Liver (tissue), 10 donors: ENCODE measurements at places on chromosomes 1 and 21. TPM values are rescaled to one million over a fixed set of nuclear protein-coding genes. Genes with fewer than 3 reads are reported as not detected.
A peak's percentile ranks its signal among the peaks of the same experiment; 100 is the strongest.

RAP1A gene
- total RNA-seq = 31.4 TPM

ENAH gene
- total RNA-seq = 3.2 TPM

DNA sequence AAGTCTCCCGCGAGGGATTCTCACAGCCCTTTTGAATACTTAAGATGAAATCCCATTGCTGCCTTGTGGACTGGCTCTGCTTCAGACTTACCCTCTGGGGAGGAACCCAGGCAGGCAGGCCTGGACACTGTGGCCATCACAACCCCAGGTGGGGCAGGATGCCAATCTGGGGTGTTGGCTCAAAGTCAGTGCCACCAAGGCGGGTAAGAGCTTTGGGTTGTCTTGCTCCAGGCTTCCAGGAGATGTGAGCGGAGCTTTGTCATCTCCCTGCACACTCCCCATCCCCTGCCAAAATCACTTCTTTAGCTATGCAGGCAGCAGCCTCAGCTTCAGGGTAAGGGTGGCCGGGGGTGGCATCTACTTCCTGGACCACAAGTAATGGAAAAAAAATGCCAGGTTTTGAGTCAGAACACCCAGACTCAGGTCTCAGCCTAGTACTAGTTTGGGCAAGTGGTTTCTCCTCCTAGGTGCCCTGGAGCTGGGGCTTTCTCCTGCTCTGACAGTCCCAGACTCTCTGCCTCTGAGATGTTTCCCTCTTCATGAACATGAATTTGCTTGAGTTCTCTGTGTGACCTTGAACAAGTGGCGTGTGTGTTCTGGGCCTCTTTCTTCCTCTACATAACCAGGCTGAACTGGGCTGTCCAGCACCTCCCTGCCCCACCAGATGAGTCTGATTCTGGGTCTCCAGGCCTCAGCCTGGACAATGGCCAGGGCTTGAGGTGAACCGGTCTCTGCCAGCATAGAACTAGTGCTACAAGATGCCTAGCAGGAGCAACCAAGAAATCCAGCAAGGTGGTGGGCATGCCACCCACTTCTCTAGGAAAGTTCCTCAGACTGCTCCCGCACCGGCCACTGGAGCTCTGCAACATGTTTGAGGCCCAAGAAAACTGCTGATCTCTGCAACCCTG is 65.4 kb downstream of the VWA5B1 start:
- no peak for DNase-seq
- no peaks in the 10 kb centered on the region for H3K36me3 ChIP-seq
- peaks cover 13% of the 10 kb centered on the region for H3K4me1 ChIP-seq
- H3K27ac ChIP-seq = no peak overlapping the region

GRCh38 chr1:235767795-235768194 is 98.9 kb downstream of the LYST start:
- no peaks in the 10 kb centered on the region for H3K27me3 ChIP-seq
- H3K4me1 ChIP-seq = no peaks in the 10 kb centered on the region
- DNase-seq = no peak
- no peak overlapping the region for H3K27ac ChIP-seq
- H3K36me3 ChIP-seq = peaks cover 11% of the 10 kb centered on the region

GRCh38 chr1:29508458-29509107 is 272.3 kb downstream of the PTPRU start:
- H3K4me1 ChIP-seq = no peaks in the 10 kb centered on the region
- peak; percentile 14 for DNase-seq
- H3K27me3 ChIP-seq = no peaks in the 10 kb centered on the region
- no peaks in the 10 kb centered on the region for H3K36me3 ChIP-seq

DNA sequence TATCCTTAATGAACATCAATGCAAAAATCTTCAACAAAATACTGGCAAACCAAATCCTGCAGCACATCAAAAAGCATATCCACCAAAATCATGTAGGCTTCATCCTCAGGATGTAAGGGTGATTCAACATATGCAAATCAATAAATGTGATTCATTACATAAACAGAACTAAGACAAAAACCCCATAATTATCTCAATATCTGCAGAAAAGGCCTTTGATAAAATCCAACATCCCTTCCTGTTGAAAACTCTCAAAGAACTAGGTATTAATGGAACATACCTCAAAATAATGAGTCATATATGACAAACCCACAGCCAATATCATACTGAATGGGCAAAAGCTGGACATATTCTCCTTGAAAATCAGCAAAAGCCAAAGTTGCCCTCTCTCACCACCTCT is 54.6 kb upstream of the DEPDC1 start:
- H3K4me3 ChIP-seq = no peak overlapping the region
- H3K36me3 ChIP-seq = no peaks in the 10 kb centered on the region
- DNase-seq = no peak
- no peak overlapping the region for H3K27ac ChIP-seq
- H3K4me1 ChIP-seq = no peaks in the 10 kb centered on the region

CELA3B gene
- not detected for total RNA-seq

- H3K4me3 ChIP-seq = no peak overlapping the region
- peaks cover 11% of the 10 kb centered on the region for H3K4me1 ChIP-seq
- no peak overlapping the region for H3K27ac ChIP-seq
- no peaks in the 10 kb centered on the region for H3K36me3 ChIP-seq
Measured at GRCh38 chr21:41950941-41951351, 2.9 kb downstream of the C2CD2 start.

DNA sequence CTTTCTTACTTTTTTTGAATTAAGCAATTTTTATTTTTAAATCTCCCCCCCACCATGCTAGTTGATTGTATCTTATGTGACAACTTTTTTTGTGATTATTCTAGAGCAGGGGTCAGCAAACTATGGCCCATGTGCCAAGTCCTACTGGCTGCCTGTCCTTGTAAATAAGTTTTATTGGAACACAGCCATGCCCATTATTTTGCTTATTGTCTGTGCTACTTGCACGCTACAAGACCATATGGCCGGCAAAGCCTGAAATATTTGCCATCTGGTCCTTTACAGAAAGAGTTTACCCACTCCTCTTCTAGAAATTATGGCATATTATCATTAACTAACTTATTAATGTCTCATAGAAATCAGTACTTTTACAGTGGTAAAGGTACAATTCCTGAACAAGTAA is 51.7 kb downstream of the AK5 start:
- no peaks in the 10 kb centered on the region for H3K36me3 ChIP-seq
- H3K27ac ChIP-seq = no peak overlapping the region
- no peaks in the 10 kb centered on the region for H3K4me1 ChIP-seq
- DNase-seq = no peak
- no peak overlapping the region for H3K4me3 ChIP-seq

GRCh38 chr1:50112193-50112592 is 3.5 kb downstream of the ELAVL4 start:
- no peak for DNase-seq
- H3K4me3 ChIP-seq = no peak overlapping the region
- no peaks in the 10 kb centered on the region for H3K4me1 ChIP-seq

LCE1F gene
- not detected for total RNA-seq

CTSE gene
- under 0.01 TPM for total RNA-seq

- H3K4me1 ChIP-seq = peaks cover 5% of the 10 kb centered on the region
- no peak overlapping the region for H3K4me3 ChIP-seq
- H3K27ac ChIP-seq = no peak overlapping the region
- DNase-seq = no peak
Measured at GRCh38 chr1:197808880-197809279, 33.6 kb upstream of the DENND1B start.

GRCh38 chr1:42756956-42757891 is 9.6 kb downstream of the P3H1 start:
- no peak overlapping the region for H3K27ac ChIP-seq
- H3K4me3 ChIP-seq = no peak overlapping the region
- no peak for DNase-seq
- H3K4me1 ChIP-seq = no peaks in the 10 kb centered on the region

DNA sequence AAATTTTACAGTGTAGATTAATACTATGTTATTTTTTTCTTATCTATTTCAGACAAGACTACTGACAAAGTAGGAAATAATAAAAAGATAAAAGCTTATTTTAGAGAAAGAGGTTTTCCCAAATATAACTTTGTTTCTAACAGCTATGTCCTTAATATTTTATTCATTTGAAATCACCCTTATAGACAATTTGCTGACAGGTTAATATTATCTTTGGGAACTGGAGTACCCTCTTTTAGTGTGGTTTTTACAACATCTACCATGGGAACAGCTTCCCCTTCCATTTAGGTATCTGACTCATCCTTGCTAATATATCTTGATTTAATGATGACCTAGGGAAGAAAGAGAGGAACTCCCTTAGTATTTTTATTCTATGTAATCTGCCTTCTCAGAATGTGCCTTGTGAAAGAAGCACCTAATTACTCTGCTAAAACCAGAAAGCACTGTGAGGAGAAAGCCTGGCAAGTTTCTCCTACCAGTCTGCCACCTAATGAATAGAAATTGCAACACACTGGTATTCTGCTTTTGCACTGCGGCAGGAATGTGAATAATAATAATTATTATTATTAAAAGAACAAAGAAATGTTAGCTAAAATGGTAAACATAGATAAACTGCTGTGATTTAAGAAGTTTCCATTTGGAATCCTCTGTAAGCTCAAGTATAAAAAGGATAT is 192.8 kb downstream of the PDE4B start:
- DNase-seq = no peak
- no peak overlapping the region for H3K27ac ChIP-seq
- no peaks in the 10 kb centered on the region for H3K36me3 ChIP-seq
- H3K4me3 ChIP-seq = no peak overlapping the region
- H3K27me3 ChIP-seq = no peaks in the 10 kb centered on the region

AMY1B gene
- not detected for total RNA-seq

GRCh38 chr1:217214551-217214950 is 416.3 kb downstream of the GPATCH2 start:
- no peaks in the 10 kb centered on the region for H3K36me3 ChIP-seq
- DNase-seq = no peak
- no peak overlapping the region for H3K4me3 ChIP-seq
- H3K27ac ChIP-seq = no peak overlapping the region
- H3K27me3 ChIP-seq = peaks cover 3% of the 10 kb centered on the region

DNA sequence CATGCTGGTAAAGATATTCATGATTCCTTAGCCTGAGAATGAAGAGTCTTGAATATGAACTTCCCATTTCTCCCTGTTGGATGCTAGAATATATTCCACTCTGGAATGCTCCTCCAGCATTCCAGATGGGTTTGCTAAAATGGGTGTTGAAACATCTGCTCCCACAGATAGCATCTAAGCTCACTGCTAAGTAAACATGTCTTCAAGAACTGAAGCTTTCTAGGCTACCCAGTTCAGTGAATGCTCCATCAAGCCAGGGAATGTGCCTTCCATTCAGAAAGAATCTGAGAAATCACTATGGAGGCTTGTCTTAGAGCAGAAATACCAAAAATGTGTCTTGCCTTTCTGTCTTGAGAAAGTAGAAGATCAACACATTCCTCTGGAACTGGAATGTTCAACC is 81.1 kb downstream of the TNFSF18 start:
- no peak for DNase-seq
- H3K4me1 ChIP-seq = no peaks in the 10 kb centered on the region
- H3K27ac ChIP-seq = no peak overlapping the region
- no peaks in the 10 kb centered on the region for H3K27me3 ChIP-seq
- no peak overlapping the region for H3K4me3 ChIP-seq

GBP7 gene
- 27.8 TPM for total RNA-seq

- no peaks in the 10 kb centered on the region for H3K27me3 ChIP-seq
- peaks cover 8% of the 10 kb centered on the region for H3K4me1 ChIP-seq
- peaks cover 39% of the 10 kb centered on the region for H3K36me3 ChIP-seq
- no peak for DNase-seq
Measured at GRCh38 chr1:201988601-201989000, 6.2 kb downstream of the RNPEP start.

EXO5 gene
- total RNA-seq = 6.6 TPM

DNA sequence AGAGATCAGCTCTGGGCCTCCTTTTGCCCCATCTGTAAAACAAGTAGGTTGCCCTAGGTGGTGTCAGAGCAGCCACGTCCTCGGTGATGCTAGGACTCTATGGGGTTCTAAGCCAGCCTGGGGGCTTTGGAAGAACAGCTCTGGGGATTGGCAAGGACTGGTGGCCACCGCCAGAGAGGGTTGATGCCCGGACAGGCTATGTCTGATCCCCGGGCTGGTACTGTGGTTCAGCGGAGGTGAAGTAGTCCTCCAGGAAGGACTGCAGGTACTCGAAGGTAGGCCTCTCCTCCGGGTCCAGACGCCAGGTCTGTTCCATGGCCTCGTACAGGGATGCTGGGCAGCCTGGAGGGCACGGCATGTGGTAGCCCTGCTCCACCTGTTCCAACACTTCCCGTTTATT is 8.8 kb upstream of the AHDC1 start:
- H3K4me3 ChIP-seq = no peak overlapping the region
- H3K27ac ChIP-seq = no peak overlapping the region
- no peaks in the 10 kb centered on the region for H3K27me3 ChIP-seq
- H3K4me1 ChIP-seq = no peaks in the 10 kb centered on the region
- H3K36me3 ChIP-seq = no peaks in the 10 kb centered on the region

DNA sequence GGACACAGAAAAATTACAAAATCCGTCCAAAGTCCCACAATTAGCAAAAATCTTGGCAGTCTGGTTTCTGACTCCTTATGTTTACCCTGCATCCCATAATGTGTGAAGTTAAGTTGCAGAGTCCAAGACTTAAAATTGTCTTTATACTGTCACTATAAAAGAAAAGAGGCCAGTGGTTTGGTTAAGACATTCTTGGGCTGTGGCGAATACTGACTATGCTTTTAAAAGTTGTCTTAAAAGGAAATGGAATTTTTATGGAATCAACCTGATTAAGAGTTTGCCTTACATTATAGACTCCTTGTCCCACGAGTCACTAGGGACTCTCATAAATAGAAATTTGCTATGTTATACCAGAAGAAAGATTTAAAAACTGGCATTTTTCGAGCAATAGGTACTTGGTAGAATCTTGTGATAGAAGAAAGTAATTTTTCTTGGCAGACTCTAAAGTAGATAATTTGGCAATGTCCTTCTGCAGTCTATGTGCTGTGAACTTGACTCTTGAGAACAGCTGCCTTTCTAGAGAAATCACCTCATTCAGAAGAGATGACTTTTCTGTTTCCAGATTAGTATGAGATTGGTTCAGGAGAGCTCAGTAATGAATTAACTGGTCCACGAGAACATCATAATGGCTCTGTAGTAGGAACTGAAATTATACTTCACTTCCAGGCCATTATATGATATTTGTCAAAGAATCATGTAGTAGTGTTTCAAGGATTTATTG is 31.8 kb downstream of the NTNG1 start:
- no peaks in the 10 kb centered on the region for H3K4me1 ChIP-seq
- H3K27me3 ChIP-seq = no peaks in the 10 kb centered on the region
- no peak overlapping the region for H3K27ac ChIP-seq
- no peaks in the 10 kb centered on the region for H3K36me3 ChIP-seq

DNA sequence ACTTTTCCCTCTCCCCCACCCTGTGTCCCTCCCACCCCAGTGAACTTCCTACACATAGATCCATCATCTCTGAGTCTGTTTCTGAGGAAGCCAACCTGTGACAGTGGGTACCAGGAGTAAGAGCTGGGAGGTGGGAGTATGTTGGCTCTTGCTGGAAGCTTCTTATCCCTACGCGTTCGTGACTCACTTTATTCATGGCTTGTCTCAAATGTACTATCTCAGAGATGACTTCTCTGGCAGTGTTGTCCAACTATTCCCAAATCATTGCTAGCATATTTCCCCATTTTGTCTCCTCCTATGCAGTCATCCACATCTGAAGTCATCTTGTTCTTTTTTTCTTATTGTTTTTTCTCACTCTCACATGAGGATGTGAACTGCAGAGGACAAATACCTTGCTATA is 88.0 kb downstream of the HIVEP3 start:
- no peak for DNase-seq
- H3K36me3 ChIP-seq = no peaks in the 10 kb centered on the region
- H3K4me3 ChIP-seq = no peak overlapping the region
- H3K4me1 ChIP-seq = no peaks in the 10 kb centered on the region

ELK4 gene
- 9.2 TPM for total RNA-seq

- H3K4me3 ChIP-seq = no peak overlapping the region
- H3K27me3 ChIP-seq = no peaks in the 10 kb centered on the region
- H3K27ac ChIP-seq = no peak overlapping the region
- no peaks in the 10 kb centered on the region for H3K36me3 ChIP-seq
- DNase-seq = no peak
- no peaks in the 10 kb centered on the region for H3K4me1 ChIP-seq
Measured at GRCh38 chr1:19938472-19938871, 15.1 kb upstream of the PLA2G2E start.
